NCI-H2081 (cell line): ENCODE measurements at places on chromosomes 6 and 20.

DNA sequence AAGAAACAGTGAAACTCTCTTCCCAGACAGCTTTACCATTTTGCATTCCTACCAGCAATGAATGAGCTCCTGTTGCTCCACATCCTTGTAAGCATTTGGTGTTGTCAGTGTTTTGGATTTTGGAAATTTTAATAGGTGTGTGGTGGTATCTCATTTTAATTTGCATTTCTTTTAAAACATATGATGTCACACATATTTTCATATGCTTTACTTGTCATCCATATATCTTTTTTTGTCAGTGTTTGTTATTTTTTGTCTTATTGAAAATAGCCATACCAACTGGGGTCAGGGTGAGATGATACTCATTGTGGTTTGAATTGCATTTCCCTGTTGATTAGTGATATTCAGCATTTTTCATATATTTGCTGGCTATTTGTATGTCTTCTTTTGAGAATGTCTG, 119.5 kb upstream of the FOXA2 start:
- DNase-seq, result no peak

GRCh38 chr20:64223526-64224067, 32.0 kb upstream of the PCMTD2 start:
- DNase-seq, result no peak

- DNase-seq, result no peak
Measured at GRCh38 chr6:112204350-112204706, 50.0 kb downstream of the LAMA4 start.

DNA sequence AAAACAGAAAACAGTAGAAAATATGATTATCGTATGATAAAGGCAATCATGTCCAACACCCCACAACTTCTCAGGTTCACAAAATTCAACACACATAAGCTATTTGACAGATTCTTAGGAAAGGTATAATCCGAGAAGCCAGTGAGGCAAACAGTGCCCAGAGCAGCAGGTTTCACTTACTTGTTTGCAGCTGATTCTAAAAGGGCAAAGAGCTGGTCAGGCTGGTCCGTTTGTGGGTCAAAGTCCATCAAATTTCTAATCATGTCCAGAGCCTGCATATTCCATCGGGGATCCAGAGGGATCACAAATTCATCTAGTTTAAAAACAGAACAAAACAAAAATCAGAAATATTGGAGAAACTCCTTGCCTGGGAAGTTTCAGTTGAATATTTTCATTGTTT, 69.8 kb upstream of the LYRM2 start:
- no peak for DNase-seq

DNA sequence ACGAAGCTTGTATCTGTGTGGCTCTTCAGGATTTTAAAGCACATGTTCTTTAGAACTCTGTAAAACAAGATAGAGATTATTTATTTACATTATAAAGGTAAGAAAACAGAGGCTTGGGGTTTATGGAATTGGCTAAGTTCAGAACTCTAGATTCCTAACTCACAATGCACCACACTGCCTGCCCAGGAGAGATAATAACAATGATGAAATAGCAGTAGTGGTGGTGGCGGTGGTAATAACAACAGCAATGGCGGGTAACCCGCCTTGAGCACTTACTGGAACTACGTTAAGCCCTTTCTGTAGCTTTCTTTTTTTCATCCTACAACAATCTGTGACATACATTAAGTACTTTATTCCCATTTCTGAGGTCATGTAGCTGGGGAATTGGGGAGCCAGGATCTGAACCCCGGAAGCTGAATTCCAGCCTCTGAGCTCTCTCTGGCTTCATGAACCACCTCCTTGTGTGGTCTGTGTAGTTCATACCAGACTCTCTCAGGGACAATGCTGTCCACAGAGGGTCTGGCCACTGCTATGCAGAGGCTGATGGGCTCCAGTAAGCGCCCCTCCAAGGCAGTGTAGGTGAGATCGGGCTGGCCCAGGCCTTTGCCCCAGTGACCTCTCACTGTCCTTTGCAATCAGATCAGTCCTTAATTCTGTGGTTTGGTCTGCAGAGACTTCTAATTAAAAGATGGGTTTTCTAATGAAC, 260.9 kb downstream of the SLC24A3 start:
- DNase-seq, result no peak

- DNase-seq, result no peak
Measured at GRCh38 chr6:98487612-98488011, 346.8 kb upstream of the POU3F2 start.

- DNase-seq, result no peak
Measured at GRCh38 chr6:80028589-80028988, 24.1 kb downstream of the TTK start.

- peak; percentile 17 for DNase-seq
Measured at GRCh38 chr20:32336918-32337347, 21.2 kb upstream of the ASXL1 start.

GRCh38 chr6:41560431-41561192, 14.4 kb downstream of the FOXP4 start:
- DNase-seq, result no peak

DNA sequence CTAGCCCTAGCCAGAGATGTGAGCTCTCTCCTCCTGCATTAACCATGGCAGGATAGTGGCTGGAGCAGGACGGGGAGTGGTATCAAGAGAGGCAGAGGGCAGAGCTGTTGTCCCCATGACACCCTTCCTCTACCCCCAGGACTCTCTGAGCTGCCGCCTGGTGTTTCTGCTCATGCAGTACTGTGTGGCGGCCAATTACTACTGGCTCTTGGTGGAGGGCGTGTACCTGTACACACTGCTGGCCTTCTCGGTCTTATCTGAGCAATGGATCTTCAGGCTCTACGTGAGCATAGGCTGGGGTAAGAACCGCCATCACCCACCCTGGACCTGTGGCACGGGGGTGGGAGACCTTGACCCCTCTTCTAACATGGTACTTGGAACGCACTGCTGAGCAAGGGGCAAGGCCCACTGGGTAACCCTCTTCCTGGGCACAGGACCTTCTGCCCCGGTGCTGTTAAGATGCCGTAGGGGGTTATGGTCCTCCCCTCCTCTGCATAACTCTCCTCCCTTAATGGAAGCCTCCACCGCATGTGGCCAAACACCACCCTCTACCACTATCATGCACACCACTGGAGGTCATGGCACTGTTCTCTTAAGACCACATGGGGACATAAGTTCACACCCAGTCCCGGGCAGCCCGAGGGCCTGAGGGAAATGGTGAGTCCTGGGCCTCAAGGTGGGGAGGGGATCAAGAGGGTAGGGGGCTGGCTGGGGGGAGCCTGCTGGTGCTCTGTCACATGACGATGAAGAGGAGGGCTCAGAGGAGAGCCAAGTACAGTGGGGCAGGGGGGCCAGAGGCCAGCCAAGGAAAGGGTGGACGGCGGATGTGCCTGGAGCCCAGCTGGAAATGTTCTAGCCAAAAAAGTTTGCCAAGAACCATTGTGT, 25.1 kb downstream of the GLP1R start:
- DNase-seq, result no peak

- peak; percentile 73 for DNase-seq
Measured at GRCh38 chr20:46132705-46133120, 14.6 kb downstream of the CD40 start.

GRCh38 chr6:66553441-66553840, 846.4 kb upstream of the EYS start:
- no peak for DNase-seq

DNA sequence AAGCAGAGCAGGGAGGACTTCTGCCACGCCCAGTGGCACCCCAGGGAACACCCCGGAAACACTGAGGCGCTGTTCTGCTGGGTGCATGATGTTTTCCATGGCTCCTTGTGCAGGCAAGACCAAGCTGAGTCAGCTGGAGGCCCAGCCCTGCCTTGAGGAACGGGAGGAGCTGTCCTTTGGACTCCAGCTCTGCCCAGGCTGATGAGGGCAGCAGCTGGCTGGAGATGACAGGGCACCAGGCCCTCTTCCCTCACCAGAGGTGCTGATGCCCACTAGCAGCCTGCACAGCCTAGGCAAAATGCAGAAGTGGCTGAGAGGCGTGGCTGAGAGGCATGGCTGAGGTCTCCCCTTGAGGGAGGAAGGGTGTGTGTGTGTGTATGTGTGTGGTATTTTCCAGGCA, 2.4 kb downstream of the C6orf132 start:
- no peak for DNase-seq

DNA sequence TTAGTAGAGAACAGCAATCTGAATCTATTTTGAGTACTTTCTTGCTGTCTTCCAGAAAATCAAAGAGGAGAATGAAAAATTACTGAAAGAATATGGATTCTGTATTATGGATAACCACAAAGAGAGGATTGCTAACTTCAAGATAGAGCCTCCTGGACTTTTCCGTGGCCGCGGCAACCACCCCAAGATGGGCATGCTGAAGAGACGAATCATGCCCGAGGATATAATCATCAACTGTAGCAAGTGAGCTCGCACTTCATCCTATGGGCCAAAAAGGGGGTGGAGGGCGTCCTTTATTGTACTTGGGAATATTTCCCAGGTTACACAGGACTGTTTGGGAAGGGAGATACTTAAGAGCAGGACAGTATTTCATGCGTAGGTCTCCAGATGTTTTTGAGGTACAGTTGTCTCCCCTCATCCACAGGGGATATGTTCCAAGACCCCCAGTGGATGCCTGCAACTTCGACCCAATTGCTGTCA, 37.3 kb upstream of the PLCG1 start:
- DNase-seq, result no peak

- no peak for DNase-seq
Measured at GRCh38 chr20:32418376-32418775, 60.2 kb downstream of the ASXL1 start.

DNA sequence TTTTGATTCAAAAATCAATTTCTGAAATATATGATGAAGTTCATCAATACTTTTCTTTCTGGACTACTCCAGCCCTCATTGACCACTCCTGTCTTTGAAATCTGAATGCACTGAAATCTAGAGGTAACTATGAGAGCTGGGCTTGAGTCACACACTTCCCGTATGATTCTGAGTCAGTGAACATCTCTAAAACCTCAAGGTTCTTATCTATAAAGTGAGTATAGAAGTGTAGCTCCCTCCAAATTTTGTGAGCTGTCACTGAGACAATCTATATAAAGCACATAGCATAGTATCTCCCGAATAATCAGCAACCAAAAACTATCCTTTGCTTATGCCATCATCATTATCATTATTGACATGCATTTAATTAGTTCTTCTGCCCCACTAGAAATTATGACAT, 182.4 kb downstream of the TSHZ2 start:
- DNase-seq, result no peak

GRCh38 chr20:62675877-62676260, 32.8 kb upstream of the NTSR1 start:
- DNase-seq, result no peak

DNA sequence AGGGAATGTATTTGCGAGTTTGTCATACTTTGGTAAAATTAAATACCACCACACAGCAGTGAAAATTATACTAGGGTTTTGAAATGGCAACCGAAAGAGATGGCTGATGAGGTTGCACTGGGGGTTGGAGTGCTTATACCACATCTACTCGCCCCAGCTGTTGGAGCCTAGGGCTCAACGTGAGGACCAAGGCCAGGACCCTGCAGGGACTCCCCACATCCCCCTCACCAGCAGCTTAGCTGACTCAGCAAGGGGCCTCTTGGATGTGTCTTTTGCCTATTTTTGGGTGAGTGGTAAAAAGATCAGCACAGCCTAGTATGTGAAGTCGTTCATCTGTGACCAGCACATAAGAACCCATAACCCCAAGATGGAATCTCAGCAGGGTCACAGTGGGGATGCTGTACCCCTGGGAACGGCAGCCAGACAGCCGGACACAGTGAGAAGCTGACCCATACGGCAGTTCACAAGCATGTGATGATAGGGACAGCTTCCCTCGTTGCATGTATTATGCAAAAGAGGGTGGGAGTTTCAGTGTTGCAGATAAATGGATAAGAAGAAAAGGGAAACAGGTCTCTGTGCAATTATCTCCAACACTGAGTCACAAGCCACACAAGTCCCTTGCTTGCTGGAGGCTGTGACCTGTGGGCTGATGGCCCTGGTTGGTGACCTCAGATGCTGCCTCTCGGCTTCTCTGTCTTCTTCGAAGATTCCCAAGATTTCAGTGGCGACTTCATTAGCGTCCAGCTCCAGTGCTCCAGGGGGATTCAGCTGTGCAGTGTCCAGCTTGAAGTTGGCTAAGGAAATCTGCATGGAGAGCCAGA, 20.9 kb upstream of the SPO11 start:
- DNase-seq, result no peak

DNA sequence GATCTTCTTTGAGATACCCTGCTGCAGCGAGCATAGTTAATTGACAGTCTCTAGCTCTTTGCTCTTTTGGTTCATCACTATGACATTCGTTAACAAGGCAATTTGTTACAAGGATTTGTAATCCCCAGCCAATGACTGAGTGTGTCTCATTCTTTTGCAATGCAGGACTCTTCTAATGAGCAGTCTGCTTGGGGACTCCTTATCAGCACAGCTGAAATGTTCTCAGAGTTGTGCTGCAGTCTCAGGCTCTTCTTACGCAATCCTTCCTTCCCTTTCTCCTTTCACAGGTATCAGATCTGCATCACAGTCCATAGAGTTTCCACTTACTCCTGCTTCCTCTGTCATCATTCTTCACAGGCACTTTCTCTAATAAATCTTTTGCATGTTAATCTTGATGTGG, 161.2 kb upstream of the OGFRL1 start:
- DNase-seq, result no peak

DNA sequence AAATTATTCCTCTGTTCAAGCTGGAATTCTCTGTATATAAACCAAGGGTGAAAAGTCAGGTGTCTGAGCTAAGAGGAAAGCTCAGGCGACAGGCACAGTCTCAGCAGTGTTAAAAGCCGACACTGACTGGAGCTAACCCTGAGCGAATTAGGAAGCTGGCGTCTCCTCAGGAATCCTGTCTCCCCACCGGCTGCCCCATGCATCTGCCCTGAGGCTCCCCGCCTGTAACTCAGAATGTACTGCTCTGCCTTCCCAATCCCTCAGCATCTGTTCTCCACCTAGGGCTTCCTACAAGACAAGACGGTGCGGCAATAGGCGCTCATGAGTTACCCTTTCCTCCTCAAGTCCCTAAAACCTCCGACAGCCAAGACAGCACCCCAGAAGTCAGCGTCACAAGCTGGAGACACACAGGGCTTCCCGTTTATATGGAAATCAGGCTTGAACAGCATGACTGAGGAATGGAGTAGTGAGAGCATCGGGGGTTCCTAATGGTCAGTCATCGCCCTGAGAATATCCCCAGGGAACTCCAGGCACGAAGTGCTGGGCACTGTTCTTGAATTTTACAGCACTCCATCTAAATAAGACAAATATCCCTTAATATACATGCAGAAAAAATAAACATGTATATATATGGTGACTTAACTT, 33.5 kb downstream of the WDR27 start:
- DNase-seq, result no peak

DNA sequence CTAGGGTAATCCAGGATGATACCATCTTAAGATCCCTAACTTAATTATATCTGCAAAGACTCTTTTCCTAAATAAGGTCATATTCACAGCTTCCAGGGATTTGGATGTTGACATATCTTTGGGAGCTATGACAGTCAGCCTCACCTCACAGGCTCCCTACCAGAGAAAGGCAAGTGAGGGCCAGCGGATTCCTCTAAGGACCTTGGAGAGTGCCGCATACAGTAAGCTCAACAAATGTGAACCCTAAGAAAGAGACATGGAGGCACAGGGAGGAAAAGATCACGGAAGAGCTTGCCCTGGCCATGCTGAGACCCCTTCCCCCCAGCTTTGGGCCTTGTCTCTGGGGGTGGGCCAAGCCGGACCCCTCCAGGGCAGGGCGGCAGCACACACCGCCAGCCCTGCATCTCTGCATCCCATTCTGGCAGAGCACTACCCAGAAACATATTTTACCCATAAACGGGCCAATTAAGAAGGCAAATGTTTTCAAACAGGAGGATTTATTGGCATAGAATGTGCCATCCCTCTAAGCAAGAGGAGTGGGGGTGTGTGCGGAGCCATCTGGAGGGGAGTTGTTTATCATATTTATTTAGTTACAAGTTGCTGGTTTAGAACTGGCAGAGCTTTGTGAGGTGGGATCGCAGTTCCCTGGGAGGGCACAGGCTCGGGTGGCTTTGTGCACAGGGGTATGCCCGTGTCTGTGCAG, 55.4 kb downstream of the CHMP4B start:
- no peak for DNase-seq
